Myocyte (in vitro differentiated cells): ENCODE measurements at places on chromosomes 2 and 18.

- DNase-seq = peak; percentile 42
These were observed 210.7 kb upstream of the RND3 start for GRCh38 chr2:150698016-150698661.

DNA sequence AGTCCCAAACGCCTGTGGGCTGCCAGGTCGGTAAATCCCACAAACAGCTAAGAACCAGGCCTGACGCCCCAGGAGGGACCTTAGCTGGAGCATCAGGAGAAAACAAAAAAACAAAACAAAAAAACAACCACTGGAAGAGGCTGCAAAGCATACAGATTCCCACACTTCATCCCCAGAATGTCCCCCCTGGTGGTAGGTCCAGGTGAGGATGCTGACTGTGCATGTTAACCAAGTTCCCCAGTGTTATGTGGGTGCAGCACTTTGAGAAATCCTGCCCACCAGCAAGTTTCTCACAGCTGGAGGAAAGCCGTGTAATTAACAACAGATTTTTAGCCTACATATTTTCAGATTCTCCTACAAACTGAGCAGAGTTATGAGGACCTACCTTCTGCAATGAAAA is 15.1 kb downstream of the ST3GAL5 start:
- DNase-seq = no peak

DNA sequence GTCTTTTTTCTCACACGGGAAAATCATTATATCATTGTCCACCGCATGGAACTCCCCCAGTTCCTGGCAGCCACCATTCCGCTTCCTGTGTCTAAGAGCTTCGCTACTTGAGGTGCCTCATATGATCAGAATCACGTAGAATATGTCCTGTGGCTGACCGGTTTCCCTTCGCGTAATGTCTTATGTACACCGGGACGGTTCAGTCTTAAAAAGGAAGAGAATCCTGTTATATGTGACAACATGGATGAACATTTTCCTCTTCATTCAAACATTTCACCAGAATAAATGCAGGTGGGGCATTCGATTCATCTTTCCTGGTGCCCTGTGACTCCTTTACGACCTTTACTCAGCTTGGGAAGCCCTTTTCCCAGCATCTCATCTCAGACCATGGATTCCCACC is 131.7 kb upstream of the TWIST2 start:
- DNase-seq = no peak

GRCh38 chr2:62723253-62723652 is 17.7 kb downstream of the EHBP1 start:
- no peak for DNase-seq

DNA sequence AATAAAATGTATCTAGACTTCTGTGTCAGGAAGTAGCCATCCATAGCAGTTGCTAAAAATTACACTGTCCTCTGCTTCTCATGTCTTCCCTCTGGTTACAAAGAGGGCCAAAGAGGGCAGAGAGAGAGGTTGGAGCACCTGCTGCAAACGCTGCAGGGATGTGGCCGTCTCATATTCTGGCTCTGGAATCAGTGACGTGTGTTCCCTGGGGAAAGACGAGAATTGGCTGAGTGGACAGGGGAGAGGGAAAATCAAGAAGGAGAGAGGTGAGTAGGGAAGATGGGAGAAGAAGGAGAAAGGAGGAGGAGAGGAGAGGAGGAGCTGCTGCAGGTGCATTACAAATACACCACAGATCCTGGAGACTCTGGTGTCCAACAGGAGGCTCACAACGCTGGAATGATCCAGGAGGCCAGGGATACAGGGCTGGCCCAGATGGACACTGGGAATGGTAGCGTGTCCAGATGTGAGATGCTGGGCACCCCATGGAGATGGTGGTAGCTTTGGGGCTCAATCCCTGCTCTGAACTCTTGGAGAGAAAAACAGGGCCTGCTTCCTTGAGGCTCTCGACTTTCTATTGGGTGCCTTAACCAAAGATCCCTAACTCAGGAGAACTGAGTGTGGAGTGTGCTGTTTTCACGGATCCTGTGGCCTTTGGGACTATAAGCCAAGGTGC is 118.4 kb upstream of the PXDN start:
- peak; percentile 16 for DNase-seq

DNA sequence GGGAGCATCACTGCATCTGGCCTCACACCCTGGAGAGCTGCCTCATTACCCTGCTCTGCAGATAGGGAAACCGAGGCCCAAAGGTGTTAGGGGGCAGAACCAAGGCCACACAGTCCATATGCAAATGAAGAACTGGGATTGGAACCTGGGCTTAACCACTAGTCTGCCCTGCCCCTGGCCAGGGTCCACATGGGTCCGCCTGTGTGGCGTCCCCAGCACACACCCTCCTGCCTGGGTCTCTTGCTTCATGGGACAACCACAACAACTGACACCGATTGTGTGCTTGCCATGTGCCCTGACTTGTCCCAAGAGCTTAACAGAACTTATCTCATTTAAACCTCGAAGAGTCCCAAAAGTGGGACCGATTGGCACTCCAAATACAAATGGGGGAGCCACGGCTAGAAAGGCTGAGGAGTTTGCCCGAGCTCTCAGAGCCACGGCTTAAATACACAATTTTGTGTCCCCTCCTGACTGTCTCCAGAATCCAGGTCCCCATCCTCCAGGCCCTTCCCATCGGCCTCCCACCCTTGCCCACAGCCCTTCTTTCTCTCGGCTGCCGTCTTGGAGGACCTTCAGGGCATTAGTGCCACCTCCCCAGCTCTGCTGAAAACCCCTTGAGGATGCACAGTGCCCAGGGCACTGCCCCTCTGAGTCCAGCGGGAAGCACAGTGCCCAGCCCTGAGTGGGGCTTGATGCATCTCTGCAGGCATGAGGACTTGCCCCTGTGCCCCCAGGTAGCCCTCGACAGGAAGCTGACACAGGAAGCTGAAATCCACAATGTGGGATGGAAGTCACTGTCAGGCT is 5.8 kb upstream of the DUSP2 start:
- DNase-seq = no peak

DNA sequence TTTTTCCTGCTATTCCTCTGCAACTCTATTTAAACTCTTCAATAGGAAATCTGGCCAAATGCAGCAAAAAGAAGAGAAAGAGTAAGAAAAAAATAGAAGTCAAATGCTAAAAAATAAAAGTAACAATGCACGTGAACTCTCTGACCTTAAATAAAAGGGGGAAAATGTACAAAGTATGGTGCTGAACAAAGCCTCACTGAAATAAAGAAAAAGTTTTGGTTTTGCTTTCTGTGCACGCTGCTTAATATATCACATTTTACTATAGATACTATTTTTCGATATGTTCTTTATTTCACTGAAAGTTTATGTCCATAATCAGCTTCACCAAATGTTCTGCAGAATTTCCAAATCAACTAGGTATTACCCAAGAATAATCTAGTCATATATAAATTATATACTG is 396.3 kb downstream of the CBLN2 start:
- DNase-seq = no peak

DNA sequence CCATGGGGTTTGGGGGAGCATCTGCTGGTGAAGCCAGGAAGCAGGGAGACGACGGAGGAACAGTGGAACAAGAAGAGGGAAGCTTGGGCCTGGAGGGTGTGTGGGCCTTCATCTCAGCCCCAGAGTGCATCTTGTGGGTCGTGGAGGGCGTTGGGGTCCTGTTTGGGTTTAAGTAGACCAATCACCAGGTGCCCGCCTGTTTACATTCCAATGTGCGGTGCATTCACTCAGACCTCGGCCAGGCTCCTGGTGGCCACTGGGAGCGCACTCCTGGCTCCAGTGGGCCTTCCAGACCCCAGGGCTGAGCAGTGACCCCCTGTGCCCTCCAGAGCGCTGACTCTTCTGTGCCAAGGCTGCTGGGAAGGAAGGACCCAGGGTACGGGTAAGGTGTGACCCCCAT is 293.7 kb downstream of the NDUFA10 start:
- DNase-seq = no peak

DNA sequence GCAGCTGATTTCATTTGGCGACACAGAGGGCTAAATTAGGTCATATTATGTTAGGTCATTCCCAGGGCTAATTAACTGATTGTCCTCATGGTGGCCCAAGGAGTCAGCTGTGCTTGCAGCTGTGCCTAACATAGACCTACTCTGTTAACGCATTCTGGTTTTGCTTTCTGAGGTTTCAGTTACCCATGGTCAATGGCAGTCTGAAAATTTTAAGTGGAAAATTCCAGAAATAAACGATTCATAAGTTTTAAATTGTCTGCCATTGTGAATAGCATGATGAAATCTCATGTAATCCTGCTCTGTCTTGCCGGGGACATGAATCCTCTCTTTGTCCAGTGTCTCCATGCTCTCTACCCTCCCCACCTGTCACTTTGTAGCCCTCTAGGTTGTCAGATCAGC is 168.7 kb downstream of the KCNS3 start:
- peak; percentile 93 for DNase-seq

DNA sequence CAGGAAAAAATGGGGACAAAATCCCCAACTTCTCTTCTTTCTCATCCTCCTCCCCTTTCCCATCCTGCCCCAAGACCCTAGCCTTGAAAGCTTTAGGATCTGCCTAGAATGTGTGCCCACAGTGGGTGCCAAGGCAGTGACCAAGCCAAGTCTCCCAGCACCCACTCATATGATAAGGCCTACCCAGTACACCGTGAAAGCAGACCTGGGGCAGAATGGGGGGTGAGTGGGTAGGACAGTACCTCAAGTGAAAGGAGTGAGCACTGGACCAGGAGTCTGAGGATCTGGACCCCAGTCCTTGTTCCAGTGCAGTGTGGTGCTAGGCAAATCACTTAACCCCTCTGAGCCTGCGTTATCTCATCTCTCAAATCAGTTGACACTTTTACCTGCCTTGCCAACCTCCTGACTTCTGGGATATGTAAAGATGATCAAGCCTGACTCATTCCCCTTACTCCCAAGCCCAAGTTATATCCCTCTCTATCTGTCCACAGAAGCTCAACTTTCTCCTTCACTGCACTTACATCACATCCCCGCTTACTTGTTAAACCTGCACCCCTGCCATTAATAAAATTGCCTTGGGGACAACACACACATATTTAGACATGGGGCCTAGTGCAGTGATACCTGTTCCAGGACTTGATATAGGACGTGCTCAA is 109.7 kb downstream of the ATL2 start:
- DNase-seq = no peak

- DNase-seq = no peak
These were observed 36.3 kb downstream of the VWA3B start for GRCh38 chr2:98123286-98123685.

GRCh38 chr2:70696142-70696541 is 71.9 kb downstream of the ADD2 start:
- no peak for DNase-seq

DNA sequence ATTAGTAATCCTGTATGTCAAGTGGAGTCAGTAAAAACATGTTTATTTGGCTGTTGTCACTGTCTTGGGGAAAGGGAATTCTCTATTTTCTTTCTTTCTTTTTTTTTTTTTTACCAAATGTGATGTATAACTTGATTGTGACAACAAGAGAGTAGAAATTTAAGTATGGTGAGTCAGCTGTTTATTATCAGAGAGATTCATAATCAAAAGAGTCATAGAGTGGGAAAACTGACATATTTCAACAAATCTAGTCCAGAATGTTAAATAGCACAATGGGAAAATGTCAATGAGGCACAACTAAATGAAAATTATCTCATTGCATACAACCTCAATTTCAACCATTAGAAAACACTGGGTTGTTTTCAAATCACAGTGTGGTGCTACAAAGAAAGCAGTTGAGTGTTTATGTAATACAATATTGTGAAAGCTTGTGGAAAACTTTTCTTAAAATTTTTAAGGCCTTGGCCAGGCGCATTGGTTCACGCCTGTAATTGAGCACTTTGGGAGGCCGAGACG is 111.9 kb upstream of the DTNA start:
- no peak for DNase-seq

GRCh38 chr2:111716905-111717775 is 166.9 kb downstream of the ANAPC1 start:
- no peak for DNase-seq

GRCh38 chr2:10057231-10058107 is 14.1 kb downstream of the KLF11 start:
- peak; percentile 85 for DNase-seq

GRCh38 chr2:178804791-178805190 is 2.4 kb downstream of the TTN start:
- DNase-seq = peak; percentile 84

DNA sequence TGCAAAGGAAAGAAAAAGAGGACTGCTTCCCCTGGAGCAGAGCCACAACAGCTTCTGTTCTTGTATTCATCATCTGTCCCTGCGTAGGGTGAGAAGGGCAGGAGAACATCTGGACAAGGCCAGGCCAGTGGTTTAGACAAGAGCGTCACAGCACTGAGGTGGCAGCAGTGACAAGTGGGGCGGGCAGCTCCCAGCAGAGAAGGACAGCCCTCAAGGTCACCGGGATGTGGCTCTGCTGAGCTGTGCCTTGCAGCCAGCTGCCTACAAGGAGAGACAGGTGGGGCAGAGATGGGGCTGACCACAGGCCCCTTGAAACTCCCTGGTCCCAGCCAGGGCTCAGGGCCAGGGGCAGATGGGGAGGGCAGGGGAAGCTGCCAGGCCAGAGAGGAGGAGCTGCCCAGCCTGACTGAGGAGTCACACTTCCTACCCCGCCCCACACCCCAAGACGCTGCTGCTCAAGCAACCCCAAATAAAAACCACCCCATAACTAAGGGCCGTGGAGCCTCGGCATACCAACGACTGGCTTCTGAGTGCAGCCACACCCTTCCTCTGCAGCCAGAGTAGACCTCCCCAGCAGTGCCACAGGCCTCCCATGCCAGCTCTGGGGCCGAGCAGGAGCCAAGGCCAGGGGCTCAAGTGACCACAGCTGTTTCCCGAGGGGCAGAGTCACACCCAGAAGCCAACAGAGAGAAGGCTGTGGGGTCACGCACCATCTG is 5.4 kb downstream of the RAB11FIP5 start:
- DNase-seq = peak; percentile 98

GRCh38 chr18:49819823-49820671 is 6.7 kb upstream of the ACAA2 start:
- DNase-seq = no peak

DNA sequence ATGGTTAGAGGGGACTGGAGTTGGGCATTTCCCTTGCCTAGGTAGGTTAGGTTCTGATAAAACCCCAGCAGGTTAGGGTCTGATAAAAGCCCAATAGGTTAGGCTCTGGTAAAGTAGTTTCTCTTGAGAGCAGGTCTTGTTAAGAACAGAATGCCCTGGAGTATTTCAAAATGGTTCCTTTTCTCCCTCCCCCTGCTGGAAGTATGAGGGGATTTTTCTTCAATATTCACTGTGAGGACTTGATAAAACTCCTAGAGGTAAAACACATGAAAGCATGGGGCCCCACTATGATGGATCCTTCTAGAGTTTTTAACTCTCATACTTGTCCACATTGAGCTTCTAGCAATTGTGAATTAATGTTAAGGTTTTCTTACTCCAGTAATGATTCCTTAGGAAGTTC is 27.6 kb downstream of the ANKAR start:
- DNase-seq = no peak
